ENCODE measurements at places on chromosomes 5 and 9. TPM values are rescaled to one million over a fixed set of nuclear protein-coding genes. Genes with fewer than 3 reads are reported as not detected.

Gene TMOD1
- 7.1 TPM for total RNA-seq

Gene FAM78A
- 1.3 TPM for total RNA-seq

Gene PIP5KL1
- total RNA-seq: 22.5 TPM

Gene DNAI1
- 1.6 TPM for total RNA-seq

Gene SREK1
- total RNA-seq: 73.8 TPM

Gene INSL4
- not detected for total RNA-seq

Gene KLF9
- 9.2 TPM for total RNA-seq

Gene SPINK6
- total RNA-seq: not detected

Gene SPATA6L
- total RNA-seq: 7.1 TPM

Gene C9orf153
- total RNA-seq: 0.52 TPM

Gene CTXN3
- not detected for total RNA-seq

Gene CYLC2
- total RNA-seq: not detected

Gene SHISAL2B
- total RNA-seq: not detected

Gene TAF1L
- total RNA-seq: 0.07 TPM

Gene MACIR
- 28.4 TPM for total RNA-seq

Data from PC-9 (cell line).